ENCODE measurements at places on chromosomes 6 and 20.
A peak's percentile ranks its signal among the peaks of the same experiment; 100 is the strongest.

GRCh38 chr6:43992126-43992663, 135.1 kb downstream of the MRPL14 start:
- DNase-seq: no peak

DNA sequence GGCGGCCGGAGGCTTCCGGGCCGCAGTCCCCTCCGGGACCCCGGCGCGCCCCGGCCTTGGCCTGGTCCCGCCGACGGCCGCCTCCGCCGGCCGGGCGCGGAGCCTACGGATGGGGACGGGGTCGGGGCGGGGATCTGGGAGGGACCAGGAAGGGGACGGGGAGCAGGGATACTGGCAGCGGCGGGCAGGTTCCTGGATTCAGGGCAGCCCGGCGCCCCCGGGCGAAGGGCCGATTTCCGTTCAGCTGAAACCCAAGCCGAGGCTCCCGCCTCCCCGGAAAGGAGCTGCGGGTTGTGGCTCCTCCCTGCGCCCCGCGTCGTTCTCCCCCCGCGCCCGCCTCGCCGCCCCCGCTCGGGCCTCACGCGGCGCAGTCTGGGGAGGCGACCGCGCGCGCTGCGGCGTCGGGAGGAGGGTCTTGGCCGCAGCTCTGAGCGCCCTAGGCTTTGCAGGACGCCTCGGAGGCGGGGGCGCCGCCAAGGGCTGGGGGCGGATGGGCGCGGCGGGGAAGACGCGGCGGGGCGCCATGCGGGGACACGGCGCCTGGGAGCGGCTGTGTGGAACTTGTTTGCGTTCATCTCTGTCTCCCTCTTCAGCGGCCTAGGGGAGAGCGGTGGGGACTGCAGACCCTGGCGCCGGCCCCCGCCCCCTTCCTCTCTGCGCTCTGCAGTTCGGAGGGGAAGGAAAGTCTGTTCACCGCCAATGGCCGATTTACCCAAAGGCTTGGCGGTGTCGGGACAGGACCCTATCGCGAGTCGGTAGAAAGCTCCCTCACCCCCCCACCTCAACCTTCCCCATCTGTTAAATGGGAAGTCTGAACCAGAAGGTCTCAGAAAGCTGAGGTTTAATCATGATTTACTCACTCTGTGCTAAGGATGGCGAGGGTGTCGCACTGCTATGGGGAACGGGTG, 22.7 kb upstream of the TMEM181 start:
- DNase-seq: no peak

DNA sequence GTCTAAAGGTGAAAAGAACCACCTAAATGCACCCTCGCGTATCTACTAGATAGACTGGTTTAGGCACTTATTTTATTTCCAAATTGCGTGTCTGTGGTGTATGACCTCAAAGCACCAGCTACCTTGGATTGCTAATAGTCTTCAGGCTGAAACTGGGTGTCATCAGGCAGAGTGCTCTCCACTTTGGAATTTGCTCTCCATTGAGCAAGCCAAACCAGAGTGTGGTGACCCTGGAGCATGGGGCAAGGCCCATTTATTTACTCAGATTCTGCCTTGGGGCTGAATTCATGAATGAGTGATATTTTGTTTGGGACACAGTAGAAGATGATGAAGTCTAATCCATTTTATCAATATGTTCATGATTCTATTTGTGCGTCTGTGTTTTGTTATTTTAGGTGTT, 812.8 kb upstream of the SLC35B3 start:
- DNase-seq: no peak

DNA sequence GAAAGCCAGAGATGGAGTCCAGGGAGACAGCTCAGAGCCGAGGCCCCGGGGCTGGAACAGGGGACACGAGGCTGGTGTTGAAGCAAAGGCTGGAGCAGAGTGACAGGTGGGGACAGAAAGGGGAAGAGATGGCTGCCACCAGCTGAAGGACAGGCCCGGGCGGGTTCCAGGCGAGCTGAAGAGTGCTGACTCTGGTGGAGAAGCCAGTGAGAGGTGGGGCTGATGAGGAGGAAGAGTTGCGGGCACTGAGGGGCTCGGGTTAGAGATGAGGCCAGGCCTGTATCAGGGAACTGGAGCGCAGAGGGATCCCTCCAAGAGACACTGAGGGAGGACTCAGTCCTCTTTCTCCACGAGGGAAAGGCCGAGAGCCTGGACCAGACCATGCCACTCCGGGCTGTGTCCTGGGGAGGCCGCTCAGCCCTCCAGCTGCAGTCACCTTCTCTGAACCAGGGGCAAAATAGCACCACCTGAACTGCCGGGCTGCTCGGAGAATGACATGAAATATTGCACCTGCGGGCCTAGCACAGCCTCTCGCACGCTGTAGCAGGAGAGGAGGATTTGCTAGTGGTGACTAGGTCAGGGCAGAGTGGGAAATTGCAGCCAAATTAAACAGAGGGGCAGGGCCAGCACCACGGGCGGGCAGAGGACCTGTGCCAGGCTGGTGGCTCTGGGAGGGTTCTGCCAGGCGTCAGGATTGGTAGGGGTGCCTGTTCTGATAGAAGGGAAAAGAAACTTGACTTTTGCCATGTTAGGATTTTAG, 175.9 kb downstream of the ZDHHC14 start:
- DNase-seq: no peak

GRCh38 chr20:6829510-6830116, 62.1 kb downstream of the BMP2 start:
- no peak for DNase-seq

DNA sequence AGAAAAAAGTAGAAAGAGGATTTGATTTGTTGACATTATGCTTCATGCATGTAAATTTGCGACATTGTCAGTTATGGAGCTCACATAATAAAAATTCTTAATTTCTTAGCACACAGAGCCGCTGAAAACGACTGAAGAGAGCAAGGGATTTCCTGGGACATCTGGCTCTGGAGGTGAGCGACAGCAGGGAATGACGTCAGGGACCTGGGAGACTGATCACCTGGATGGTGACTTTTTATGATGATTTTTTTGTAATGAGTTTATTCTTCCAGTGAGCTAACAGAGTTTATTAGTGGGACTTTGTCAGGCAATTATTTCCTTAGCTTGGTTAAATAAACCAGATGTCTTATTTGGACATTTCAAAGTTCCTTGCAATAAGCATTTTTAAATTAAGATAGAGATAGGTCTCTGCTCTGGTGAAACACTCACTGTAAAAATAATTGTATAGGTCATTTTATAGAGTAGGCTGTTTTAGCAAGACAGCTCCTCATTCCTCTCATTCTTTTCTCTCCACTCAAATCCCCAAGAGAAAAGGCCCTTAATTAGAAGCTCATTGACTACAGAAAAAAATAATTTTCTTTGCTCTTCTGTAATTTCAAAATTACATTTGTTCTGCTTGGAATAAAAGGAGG, 19.4 kb downstream of the TMEM200A start:
- no peak for DNase-seq

- peak; percentile 76 for DNase-seq
Measured at GRCh38 chr6:27893836-27894807, 18.1 kb downstream of the OR2B2 start.

GRCh38 chr6:166476634-166477215, 94.0 kb upstream of the MPC1 start:
- DNase-seq: no peak

DNA sequence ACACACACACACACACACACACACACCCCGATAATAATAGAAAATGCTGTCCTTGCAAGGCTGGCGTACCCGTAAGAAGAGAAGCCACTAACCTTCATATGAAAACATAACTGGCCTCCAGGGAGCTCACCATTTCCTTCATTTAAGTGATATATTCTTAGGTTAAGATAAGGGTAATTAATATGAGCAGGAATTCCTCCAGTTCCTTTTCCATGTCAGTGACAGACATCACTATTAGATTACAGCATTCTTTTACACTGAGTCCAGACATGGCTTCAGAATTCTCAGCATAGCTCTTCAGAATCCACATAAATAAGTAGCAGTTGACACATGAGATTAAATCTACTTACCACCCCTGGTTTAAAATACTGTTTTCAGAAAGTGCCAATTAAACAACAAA, 121.9 kb downstream of the SIM1 start:
- no peak for DNase-seq

DNA sequence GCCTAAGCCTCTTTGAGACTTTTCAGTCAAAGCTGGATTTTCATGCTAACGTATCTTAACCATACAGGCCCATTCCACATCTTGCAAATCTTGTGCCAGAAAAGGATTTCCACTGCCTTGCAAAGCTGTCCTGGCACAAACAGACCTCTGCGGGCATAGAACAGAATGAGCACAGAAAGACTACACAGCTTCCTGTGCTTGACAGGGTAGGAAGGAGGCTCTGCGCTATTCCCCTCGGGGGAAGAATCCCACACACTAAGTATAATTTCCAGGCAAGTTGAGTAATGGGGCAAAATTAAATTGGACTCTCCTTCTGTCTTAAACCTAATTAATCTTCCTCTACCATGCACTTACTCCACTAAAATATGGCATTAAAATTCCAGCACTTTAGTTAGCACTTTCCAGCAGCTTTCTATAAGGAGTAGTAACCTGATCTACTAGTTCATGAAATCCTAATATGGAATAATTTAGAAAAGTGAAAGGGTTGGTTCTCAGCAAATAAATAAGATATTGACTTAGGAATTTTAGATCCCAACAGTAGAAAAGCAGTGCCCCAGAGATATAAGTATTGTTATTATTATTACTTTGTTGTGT, 532.1 kb upstream of the JAG1 start:
- DNase-seq: no peak

- DNase-seq: no peak
Measured at GRCh38 chr6:88361298-88361697, 195.2 kb upstream of the CNR1 start.

- no peak for DNase-seq
Measured at GRCh38 chr20:25418776-25419175, 11.3 kb downstream of the GINS1 start.

DNA sequence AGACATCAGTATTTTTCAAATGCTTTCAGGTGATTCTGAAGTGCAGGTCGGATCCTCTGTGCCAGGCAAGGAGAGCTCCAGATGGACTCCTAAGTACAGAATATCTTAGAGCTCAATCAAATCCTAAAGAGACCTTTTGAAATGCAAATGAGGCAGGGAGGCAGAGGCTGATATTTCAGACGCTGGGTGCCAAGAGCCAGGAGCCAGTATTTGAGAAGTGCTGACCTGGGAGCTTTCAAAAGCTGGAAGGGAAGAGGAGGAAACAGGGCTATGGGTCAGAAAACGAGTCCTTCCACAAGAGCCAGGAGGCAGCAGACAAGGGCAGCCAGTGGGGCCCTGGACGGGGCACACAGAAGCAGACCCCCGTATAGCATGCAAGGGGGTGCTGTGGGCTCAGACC, 46.1 kb upstream of the DSN1 start:
- no peak for DNase-seq

DNA sequence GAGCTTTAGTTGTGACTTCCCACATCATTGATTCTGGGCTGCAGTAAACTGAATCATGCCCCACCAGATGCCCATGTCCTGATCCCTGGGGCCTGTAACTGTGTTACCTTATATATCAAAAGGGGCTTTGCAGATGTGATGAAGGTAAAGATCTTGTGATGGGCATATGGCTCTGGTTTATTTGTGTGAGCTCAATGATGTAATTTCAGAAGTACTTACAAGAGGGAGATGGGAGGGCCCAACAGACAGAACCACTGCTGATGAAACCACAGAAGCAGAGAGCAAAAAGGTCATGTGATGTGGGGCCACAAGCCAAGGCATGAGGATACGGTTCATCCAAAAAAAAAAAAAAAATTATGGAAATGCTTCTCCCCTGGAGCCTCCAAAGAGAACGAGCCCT, 118.7 kb downstream of the TOX2 start:
- no peak for DNase-seq

GRCh38 chr6:11424395-11425034, 113.0 kb upstream of the TMEM170B start:
- no peak for DNase-seq

DNA sequence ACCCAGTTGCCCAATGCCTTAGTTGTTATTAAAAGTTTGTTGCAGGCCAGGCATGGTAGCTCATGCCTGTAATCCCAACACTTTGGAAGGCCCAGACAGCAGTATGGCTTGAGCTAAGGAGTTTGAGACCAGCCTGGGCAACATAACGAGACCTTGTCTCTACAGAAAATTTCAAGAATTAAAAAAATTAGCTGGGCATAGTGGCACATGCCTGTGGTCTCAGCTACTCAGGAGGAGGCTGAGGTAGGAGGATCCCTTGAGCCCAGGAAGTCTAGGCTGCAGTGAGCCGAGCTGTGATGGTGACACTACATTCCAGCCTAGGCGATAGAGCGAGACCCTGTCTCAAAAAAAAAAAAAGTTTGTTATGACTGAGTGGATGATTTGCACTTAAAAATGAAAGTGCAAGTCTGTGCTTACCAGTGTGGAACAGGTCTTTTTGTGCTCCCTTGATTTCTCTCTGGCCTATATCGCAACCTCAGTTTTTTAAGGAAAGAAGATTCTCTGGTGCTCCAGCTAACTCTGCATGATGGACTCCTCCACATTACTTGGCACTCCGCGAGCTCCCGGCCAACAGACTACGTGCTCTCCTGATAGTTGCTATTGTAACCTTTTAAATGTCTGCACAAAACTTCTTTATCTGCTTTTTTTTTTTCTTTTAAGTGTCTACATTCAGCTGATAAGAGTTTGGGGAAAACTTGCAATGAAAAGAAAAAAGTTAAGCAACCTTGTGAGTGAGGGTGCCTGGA, 22.1 kb downstream of the ZKSCAN3 start:
- DNase-seq: no peak

- DNase-seq: peak; percentile 29
Measured at GRCh38 chr6:149153100-149153499, 164.4 kb upstream of the TAB2 start.

- DNase-seq: no peak
Measured at GRCh38 chr6:155183095-155183494, 80.7 kb upstream of the CLDN20 start.

- no peak for DNase-seq
Measured at GRCh38 chr6:10633216-10633615, 61.2 kb downstream of the C6orf52 start.

GRCh38 chr6:84066536-84066935, 33.0 kb downstream of the MRAP2 start:
- DNase-seq: no peak

GRCh38 chr6:63764318-63764916, 128.8 kb downstream of the PHF3 start:
- DNase-seq: peak; percentile 36

DNA sequence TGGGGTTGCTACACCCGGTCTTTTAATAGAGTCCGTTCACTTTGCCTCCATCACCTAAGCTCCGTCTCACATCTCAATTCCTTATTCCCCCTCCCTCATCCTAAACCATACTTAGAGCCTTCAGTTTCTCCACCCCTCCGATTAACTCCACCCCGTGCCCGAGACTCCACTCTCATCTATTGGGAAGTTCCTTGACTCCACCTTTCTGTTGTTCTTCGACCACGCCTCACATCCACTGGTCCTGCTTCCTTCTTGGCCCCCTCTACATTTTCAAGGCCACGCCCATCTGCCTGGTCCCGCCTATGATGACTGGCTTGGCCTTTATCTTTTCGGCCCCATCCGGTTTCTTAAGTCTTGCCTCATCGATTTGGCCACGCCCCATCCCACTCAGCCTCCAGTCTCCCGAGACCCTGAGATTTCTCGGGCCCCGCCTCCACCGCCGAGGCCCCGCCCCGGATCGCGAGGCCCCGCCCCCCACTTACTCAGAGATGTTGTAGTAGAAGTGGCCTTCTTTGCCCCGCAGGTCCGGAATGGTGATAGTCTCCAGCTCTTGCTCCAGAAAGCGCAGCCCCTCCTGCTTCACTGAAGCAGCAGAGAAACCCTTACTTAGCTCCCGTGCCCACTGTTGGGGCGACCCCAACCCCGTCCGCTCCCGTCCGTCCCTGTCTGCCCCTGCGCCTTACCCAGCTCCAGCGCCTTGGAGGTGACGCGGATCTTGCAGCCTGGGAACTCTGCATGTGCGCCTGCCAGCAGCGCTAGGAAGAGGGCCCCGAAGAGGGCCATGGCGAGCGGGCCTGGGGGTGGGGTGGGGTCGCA, 1.1 kb downstream of the PLTP start:
- peak; percentile 99 for DNase-seq
